NCI-H1092 (cell line): ENCODE measurements at places on chromosomes 13 and 19.

GRCh38 chr13:113836768-113837559 is 26.9 kb downstream of the GAS6 start:
- no peak for DNase-seq

DNA sequence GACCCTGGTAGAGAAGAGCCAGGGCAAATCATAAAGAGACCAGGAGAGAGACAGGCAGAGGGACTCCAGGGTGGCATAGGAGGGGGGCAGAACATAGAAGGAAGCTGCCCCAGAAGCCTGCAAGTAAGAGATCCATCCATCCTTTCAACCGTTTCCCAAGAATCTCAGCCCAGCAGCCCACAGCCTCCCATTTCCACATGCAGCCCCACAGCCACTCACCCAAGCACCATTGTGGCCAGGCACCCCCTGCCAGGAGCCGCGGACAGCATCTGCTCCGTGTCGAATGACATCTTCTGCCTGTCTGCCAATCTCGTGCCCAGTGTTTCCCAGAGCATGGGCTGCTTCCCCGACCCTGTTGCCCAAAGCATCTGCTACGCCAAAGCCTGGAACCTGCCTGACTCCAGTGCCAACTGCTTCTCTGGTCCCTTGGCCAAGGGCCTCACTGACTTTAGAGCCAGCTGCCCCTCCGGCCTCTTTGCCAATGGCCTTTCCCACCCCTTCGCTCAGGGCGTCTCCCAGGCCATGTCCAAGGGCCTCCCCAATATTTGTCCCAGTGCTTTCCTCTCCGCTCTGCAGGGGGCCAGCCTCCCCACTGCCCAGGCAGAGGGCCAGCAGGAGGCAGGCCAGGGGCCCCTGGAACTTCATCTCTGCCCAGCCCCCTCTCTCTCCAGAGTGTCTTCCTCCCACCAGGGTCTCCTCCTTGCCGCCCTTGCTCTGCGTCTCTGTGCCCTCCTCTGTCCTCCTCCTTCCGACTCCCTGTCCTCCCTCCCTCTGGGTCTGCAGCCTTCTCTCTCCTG is 420 bp downstream of the DMKN start:
- no peak for DNase-seq

DNA sequence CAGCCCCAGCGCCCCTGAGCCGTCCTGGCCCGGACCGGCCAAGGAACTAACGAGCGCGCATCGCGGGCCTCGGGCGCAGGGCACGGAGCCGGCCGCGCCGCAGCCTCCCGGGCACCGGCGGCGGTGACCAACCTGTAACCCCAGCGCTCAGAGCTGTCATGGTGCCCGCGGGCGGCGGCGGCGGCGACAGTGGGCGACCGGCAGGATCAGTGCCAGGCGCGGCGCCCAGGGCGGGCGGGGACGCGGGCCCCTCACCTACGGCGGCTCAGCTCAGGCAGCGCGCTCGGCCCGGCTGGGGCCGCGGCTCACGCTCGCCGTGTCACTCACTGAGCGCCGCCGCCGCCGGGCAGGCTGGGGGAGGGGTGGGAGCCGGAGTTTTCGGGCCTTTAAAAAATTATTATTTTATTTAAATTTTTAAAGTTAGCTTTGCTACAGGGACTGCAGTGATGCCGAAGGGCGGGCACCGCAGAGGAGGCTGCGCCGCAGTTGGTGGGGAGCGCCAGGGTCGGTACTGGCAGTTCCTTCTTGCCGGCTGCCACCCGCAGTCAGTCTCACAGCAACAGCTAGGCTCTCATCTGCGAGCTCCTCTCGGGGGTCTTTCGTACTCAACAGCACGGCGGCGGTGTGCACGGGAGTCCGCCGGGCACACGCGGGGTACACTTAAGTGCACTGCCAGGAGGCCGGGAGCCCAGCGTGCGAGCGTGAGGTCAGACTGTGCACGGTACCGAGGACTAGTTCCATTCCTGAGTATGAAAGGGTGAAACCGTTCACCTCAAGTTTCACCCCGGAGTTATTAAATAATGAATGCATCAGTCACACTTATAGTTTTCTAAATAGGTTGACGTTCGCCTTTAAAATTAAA is at the start of gene NALCN:
Gene NALCN, minus strand, starts transcription at position 328 of the 862 bp plus-strand sequence. CDS start 17,382 bp downstream, outside the sequence.
- DNase-seq = peak; percentile 72

- peak; percentile 79 for DNase-seq
These were observed 43.8 kb downstream of the DCT start for GRCh38 chr13:94435604-94436226.

DNA sequence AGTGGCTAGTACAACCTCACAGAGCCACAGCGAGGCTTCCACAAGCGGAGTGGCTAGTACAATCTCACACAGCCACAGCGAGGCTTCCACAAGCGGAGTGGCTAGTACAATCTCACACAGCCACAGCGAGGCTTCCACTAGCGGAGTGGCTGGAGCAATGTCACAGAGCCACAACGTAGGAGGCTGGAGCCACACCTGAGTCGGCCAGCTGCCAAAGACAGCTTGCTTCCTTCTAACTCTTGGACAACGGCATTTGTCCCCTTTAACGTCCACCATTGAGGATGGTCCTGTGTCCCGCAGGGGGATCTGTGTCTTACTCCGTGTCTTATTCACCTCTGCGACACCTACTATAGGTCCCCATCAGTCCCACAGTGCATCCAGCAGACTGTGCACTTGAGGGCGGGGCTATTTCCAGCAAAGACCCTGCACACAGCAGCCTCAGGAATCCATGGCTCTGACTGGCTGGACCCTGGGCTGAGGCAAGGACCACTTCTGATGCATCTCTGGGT is 3.7 kb downstream of the ZNF787 start:
- DNase-seq = no peak

DNA sequence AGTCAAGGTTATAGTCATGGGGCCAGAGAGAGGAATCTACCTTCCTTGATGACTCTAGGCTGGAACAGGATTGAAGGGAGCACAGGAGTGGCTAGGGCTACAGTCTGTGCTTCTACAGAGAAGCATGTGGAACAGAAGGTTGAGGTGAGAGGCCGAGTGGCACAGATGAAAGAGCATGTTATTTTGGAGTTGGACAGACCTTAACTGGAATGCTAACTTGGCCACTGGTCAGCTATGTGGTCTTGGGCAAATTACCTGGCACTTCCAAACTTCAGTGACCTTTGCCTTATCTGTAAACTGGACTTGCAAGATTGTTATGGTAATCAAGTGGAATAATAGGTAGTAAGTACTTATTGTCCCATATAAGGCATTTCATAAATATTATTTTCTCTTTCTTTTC is 252.7 kb downstream of the KCNRG start:
- no peak for DNase-seq

GRCh38 chr19:48454150-48454730 is 1.1 kb upstream of the KCNJ14 start:
- DNase-seq = no peak

DNA sequence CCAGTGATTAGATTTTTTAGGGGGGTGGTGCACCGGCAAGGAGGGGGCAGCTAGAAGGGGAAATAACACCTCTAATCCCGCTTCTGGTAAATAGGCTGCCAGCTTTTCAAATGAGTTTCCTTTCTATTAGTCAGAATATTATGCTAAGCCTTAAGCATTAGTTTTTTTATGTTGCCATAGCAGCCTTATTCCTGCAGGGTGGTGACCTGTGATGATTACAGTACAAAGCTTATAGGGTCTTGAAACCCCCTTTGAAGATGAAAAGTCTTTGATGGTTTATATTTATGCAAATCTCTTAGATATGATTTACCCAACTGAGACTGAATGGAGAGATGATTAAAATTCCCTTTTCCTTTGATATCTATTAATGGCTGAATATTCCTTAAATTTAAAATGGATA is 109.8 kb downstream of the ZIC5 start:
- DNase-seq = no peak

GRCh38 chr13:82993417-82993816 is 888.9 kb downstream of the SLITRK1 start:
- DNase-seq = no peak

GRCh38 chr13:59562924-59563323 is 600.8 kb downstream of the DIAPH3 start:
- no peak for DNase-seq

GRCh38 chr13:40534456-40534855 is 132.0 kb downstream of the FOXO1 start:
- DNase-seq = no peak

DNA sequence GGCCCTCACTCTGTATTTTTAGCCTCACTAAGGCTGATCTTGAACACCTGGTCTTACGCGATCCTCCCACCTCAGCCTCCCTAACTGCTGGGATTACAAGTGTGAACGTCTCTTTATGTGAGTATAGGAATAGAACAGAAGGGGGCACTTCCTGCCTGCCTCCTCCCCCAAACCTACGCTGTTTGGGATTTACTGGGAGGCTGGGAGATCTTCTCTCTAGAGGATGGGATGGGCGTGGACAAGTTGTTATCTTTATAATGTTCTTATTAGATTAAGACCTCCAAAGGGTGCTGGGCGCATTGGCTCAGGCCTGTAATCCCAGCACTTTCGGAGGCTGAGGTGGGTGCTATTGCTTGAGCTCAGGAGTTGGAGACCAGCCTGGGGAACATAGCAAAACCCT is 2.9 kb upstream of the CSNK1G2 start:
- no peak for DNase-seq

- DNase-seq = no peak
These were observed 17.3 kb downstream of the DIAPH3 start for GRCh38 chr13:60146471-60146870.

DNA sequence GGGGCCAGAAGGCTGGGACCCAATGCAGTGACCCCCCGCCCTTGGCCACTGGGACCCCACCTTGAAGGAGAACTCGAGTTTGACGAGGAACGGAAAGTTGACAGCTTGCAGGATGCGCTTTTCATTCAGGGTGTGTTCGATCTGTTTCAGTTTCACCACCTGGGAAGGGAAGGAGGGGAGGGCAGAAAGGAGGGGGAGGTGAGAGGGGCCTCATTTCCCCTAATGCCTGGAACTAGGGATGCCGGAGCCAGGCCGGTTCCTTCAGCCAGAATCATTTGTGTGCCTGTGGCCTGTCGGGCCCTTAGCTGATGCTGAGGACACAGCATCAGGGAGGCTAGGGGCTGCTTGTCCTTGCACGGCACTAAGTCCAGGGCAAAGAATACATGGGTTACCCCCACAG is 12.2 kb upstream of the SAMD1 start:
- no peak for DNase-seq

GRCh38 chr13:85755123-85755522 is 44.1 kb downstream of the SLITRK6 start:
- no peak for DNase-seq

- DNase-seq = no peak
These were observed 1.9 kb downstream of the GNG8 start for GRCh38 chr19:46634045-46634655.

DNA sequence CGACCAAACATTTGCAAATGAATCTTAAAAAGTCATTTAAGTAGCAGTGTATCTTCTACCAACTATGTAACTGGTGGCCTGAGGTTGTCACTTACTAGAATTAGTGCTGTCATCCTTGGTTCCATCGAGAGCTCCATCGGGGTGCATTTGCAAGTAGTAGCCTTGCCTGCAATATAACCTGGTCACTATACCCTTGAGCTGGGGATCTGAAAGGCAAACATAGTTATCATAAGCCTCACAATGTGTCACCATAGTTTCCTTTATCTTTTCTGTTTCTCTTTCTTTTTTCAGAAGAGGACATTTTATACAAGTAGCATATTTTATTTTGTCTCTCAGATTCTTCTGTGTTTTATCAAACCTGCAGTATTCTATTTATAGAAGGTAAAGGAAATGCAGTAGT is 422.6 kb downstream of the ITGBL1 start:
- peak; percentile 17 for DNase-seq

- no peak for DNase-seq
These were observed 15.7 kb upstream of the IGFL4 start for GRCh38 chr19:46056536-46056935.

DNA sequence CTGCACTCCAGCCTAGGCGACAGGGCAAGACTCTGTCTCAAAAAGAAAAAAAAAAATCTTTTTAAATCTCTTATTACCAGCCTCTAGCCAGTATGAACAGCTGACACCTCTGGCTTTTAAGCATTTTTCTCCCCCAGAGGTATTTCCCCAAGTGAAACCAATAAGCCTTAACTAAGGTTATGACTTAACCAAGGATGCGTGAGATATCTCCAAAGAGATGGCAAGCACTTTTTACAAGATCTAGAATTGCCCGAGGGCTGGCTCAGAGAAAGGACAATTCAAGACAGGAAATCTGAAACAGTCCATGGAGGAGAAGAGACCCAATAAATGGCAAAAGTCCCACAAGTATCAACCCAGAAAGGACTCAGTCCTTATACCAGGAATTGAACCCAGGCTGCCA is 362.1 kb downstream of the FOXO1 start:
- DNase-seq = no peak

GRCh38 chr13:110431425-110432294 is 124.6 kb downstream of the COL4A2 start:
- DNase-seq = no peak

DNA sequence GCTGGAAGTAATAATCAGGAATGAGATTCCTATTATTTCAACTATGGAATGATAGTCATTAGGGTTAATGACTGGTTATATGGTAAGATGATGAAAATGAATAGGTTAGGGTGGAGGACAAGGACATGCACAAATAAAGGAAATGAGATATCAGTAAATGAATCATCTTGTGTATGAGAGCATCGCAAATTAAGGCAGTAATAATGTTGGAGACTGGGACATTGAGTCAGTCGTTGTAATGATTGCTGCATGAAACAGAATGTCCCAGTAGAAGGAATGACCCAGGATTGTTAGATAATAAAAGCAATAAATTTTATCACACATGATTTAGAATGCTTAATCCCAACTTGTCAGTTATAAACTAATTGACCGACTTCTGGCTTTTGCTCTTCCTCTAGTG is 1733.7 kb upstream of the PCDH20 start:
- DNase-seq = no peak

GRCh38 chr13:77874406-77874805 is 44.2 kb downstream of the EDNRB start:
- no peak for DNase-seq

- no peak for DNase-seq
These were observed 5.3 kb upstream of the F2RL3 start for GRCh38 chr19:16883522-16883921.

GRCh38 chr19:41695745-41696144 is 7.7 kb upstream of the CEACAM7 start:
- no peak for DNase-seq

DNA sequence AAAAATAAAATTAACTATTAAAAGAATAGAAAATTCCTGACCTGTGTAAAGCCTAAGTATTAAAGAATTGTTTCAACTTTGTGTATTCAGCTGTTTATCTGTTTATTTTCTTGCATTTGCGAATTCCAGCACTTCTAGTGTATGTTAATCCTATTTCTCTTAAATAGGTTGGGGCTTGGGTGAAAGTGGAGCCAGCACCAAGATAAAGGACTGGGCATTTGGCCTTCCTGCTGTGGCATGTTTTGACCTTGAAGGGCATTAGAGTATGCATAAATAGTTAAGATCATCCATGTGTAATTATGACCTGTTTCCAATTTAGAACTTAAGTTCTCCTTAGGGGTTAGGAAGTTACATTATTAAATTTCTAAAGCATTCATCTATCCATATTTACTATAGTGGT is 151.3 kb downstream of the NBEA start:
- no peak for DNase-seq
